ENCODE measurements at places on chromosomes 3 and 15.
A peak's percentile ranks its signal among the peaks of the same experiment; 100 is the strongest.

GRCh38 chr3:25125201-25125600, 302.9 kb upstream of the RARB start:
- no peak for DNase-seq

GRCh38 chr15:65990298-65990981, 121.1 kb downstream of the RAB11A start:
- no peak for DNase-seq

- no peak for DNase-seq
Observed at GRCh38 chr15:45665261-45665660, 30.4 kb downstream of the SQOR start.

GRCh38 chr3:100086401-100086800, 27.9 kb downstream of the FILIP1L start:
- DNase-seq, result no peak

GRCh38 chr15:39270221-39270855, 310.5 kb upstream of the THBS1 start:
- no peak for DNase-seq

- DNase-seq, result peak; percentile 24
Observed at GRCh38 chr15:58957101-58957973, 23.9 kb upstream of the SLTM start.

GRCh38 chr15:40789119-40789518, 17.8 kb upstream of the ZFYVE19 start:
- DNase-seq, result no peak

- no peak for DNase-seq
Observed at GRCh38 chr3:123374016-123374415, 74.9 kb downstream of the ADCY5 start.

GRCh38 chr3:8540456-8540855, 38.8 kb downstream of the LMCD1 start:
- no peak for DNase-seq

DNA sequence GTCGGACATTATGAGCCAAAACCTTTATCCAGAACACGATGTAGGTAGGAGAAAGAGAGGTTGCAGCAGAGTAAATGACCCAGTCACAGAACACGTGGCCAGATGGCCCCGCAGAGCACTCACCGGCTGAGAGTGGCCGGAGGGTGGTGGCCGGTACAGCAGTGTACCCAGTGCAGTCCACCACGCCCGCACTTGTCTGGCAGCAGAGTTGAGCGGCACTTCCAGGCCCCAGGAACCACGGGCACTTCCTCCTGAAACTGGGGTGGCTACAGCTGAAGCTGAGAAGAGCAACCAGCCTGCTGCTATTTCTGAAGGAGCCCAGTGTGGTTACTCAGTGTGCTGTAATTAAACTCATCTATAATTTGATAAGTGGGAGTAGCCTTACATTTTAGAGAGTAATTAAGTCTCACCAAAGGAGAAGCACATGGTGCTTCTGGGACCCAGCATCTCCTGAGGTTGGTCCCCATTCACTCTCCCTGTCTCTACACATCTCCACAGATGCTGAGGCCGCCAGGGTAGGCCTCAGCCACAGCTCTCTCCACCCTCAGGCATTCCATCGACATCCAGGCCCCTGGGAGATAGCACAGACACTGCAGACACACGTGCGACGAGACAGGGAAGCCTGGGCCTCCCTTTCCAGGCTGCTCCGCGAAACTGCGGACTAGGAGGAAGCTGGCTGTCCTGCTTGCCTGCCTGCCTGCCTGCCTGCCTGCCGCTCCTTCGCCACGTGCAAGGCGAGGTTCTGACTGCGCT, 49.8 kb downstream of the BDH1 start:
- DNase-seq, result no peak

DNA sequence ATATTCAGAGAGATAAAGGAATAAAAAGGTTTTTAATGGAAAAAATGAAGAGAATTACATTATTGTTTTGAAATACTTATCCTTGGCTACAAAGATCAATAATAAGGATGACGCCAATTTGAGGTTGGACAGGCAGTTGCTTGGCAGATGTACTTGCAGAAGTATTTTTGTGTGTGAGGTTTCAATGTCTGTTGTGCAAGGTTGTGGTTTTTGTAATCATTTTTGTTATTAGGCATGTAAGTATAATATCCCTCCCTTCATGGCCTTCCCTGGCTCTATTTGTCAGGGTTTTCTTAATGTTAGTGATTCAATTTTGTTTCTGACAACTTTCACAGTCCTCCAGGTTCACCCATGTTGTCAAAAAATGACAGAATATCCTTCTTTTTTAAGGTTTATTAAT, 105.9 kb downstream of the OTOL1 start:
- no peak for DNase-seq

GRCh38 chr3:126155280-126155640, 25.1 kb downstream of the ALDH1L1 start:
- DNase-seq, result no peak

DNA sequence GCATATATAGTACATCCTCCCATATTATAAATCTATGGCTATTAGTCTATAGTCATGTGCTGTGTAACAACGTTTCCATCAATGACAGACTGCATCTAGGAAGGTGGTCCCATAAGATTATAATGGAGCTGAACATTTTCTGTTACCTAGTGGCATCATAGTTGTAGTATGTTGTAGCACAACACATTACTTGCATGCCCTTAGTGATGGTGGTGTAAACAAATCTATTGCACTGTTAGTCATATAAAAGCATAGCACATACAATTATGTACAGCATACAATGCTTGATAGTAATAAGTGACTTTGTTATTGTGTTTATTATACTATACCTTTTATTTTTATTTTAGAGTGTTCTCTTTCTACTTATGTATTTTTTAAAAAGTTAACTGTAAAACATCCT, 37.4 kb upstream of the TNFSF10 start:
- no peak for DNase-seq

DNA sequence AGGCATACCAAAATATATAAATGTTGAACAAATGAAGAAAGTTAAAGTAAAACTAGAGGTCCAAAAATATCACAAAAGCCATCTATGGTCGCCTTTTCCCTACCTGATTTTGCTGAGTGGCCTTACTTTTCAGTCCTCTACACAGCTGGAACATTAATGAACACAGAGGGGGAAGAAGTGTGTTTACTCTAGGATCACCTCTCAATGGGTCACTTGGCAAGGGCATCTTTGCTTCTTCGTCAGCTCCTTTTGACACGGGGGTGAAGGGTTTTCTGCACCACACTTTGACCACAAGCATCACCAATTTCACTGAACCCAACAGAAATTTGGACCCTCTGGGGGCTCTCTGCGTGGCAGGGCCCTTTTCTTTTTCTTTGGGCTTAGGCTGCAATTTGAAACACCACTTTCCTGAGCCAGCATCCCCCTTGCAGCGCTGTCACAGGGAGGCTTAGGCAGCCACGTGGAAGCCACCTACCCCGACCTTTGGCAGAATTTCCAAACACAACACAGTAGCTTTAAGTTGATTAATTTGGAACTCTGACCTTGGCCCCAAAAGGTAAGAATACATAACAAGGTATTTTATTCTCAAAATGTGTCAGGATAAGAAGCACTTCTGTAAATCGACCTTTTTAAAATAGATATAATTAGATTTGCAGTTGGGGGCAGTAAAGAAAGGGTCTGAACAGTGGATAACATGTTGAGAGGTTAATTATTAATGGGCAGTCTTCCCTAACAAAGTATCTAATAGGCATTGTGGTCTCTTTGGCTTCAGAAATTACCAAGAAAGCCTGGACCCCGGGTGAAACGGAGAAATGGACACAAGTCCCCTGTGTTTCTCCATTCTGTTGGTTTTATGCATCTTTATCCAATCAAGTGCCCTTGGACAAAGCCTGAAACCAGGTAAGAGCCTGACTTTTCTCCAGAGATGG, at the start of gene LIPC:
Gene LIPC (plus strand): TSS at position 771 of the 929 bp plus-strand sequence. CDS start 42 bp downstream, at position 813.
- DNase-seq, result no peak

DNA sequence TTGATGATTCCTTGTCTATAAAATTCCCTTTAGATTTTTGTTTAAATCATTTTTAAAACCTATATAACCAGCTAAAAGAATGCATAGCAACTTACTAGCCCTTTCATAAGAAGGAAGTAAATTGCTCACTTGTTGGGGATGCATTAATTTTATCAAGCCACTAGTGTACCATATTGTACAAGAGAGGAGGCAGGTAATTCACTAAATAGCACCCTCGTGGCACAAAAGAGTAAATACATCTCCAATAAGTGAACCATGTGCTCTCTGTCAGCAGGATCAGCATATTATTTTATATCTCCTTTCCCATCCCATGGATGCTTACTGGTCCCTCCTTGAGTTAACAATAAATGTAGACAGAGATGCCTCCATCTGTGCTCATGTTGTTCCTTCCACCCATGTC, 34.3 kb downstream of the FRMD5 start:
- no peak for DNase-seq

GRCh38 chr15:75673426-75674235, 25.9 kb downstream of the SNX33 start:
- DNase-seq, result no peak

GRCh38 chr15:70236341-70237086, 138.8 kb upstream of the TLE3 start:
- DNase-seq, result no peak

GRCh38 chr3:49930922-49931321, 1.3 kb upstream of the MON1A start:
- no peak for DNase-seq

GRCh38 chr15:56353740-56354139, 11.5 kb upstream of the TEX9 start:
- no peak for DNase-seq

- DNase-seq, result no peak
Observed at GRCh38 chr3:86519819-86520218, 471.1 kb downstream of the VGLL3 start.

GRCh38 chr15:52785672-52786406, 4.3 kb downstream of the ONECUT1 start:
- no peak for DNase-seq

- DNase-seq, result no peak
Observed at GRCh38 chr15:81052046-81052445, 51.3 kb downstream of the TLNRD1 start.

- no peak for DNase-seq
Observed at GRCh38 chr3:123126031-123126430, 59.2 kb downstream of the PDIA5 start.

- no peak for DNase-seq
Observed at GRCh38 chr3:160676547-160677303, at the start of gene ARL14. TSS of gene ARL14 (plus strand) at chr3:160677160. CDS start at chr3:160677347, 187 bp downstream.

DNA sequence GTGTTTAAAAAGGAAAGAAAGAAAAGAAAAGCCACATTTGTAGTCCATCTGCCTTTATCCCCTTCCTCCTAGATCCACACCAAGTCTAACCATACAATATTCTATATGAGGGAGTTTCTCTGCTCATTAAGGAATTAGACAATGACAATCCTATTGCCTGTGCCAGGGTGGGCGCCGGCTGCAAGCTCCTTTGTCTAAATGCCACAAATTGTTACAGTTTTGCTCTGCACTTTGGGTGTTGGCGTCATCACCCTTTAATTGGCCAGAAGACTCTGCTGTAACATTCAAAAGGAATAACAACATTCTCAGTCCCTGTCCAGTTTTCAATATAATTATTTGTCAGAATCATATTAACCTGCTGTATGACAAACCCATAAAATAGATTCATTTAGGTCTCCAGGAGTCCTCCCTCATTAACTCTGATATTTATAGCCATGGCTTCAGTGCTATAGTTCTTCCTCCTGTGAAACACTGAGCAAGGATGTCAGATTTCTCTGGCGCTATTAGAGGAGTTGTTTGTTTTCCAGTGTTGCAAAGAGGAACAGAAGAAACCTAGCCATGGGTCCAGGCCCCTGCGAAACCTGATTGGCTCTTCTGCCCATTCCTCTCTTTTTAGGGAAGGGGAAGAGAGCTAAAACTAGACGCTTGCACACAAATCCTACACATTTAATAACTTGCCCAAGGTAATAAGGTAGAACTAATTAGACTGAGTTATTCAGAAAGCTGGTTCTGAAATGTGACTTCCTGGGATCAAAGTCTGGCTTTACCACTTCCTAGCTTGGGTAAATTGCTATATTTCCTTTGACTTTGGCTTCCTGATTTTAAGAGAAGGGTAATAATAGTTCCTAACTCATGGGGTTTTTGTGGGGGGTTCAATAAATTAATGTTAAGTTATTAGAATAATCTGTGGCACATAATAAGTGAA, 112.4 kb downstream of the CD47 start:
- DNase-seq, result no peak

DNA sequence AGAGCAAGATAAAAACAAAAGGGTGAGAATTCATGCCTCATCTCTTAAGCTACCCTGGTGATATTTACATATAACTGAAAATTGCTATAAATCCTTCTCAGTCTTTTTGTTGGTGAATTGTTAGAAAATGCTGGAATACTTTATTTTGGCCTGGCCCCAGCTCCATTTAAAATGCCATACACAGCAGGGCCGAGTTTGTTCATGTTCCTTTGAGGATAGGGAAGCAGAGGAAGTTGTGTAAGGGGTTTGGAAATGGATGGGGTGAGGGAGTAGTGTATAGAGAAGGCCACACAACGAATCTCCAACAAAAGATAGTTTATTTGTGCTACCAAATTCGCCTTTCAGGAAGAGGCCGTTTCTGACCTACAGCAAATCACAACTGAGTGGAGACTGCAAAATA, 78.6 kb upstream of the ADAMTS9 start:
- DNase-seq, result no peak

- DNase-seq, result no peak
Observed at GRCh38 chr3:8504611-8504973, 3.0 kb downstream of the LMCD1 start.

DNA sequence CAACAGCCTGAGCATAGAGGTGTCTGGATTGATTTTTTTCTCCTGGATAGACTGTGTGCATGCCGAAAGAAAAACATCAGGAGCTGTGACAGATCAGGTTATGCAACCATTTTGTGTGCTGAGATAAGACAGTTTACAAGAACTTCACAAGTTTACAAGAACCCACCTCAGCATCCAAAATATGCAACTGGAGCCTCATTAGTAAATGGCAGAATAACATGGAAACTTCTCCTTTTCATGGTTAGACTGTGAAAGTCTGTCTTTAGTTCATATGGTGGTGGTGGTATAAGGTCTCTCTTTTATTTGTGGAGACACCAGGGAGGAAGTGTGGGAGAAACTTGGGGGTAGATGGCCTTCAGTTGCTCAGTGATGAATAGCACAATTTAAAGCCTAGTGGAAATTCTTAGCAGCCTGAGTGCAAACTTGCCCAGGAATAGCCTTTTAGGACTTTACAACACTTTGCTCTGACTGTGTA, 3.7 kb upstream of the ZNF609 start:
- no peak for DNase-seq

DNA sequence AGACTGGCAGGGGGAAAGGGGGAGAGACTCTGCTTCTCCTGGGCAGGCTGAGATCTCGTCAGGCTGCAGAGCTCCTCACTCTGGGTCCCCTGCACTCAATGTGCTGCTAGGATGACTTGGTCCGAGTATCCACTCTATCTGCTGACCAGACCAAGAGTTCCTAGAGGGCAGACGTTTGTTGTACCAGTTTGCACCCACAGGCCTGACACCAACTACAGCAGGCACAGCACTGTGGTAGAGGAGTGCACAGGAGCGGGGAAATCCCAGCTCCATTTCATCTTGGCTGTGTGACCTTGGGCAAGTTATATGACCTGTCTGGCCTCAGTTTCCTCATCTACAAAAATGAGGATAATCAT, 29.0 kb downstream of the CCDC12 start:
- no peak for DNase-seq

GRCh38 chr3:16478516-16478915, 35.0 kb downstream of the RFTN1 start:
- DNase-seq, result no peak
